HuH-7.5 (cell line): ENCODE measurements at places on chromosomes 11 and 22.

DNA sequence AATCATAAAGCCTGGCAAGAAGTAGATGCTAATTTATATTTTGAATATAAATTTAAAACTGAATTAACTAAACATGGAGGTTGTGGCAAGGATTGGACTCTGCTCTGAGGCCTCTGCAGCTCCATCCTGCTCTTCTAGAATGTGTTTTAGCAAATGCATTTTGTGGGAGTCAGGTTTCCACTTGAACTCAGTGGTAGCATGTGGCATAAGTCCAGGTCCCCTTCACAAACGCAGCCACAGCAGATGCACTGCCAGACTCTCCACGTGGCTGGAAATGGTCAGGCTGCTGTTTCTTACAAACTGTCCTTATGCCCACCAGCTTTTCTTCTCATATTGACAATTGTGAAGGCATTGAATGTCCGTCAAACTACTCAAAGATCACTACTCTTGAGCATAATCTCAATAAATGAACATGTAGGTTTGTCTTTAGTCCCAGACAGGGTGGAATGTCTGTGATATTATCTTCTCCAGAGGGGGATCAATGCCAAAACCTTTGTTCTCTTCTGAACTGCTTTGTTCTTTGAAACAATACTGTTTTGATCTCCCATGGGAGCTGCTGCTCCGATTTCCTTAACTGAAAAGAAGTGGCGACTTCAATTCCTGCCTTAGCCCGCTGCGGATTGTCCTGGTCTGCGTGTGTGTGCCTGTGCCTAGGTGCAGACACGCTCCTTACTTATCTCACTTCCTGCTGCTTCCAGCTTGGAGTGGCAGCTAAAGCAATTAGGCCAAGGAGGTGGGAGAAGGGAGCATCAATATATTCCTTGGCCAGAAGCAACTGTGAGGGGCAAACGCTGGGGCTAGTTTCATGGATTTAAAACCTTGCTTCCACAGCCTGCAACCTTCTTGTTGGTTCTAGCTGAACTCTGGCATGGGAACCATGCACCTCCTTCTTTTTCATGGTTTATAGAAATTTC lies 24.2 kb downstream of the EIF4G2 start:
- no peak for DNase-seq

GRCh38 chr11:44137057-44137456 lies 41.6 kb downstream of the EXT2 start:
- DNase-seq = no peak

DNA sequence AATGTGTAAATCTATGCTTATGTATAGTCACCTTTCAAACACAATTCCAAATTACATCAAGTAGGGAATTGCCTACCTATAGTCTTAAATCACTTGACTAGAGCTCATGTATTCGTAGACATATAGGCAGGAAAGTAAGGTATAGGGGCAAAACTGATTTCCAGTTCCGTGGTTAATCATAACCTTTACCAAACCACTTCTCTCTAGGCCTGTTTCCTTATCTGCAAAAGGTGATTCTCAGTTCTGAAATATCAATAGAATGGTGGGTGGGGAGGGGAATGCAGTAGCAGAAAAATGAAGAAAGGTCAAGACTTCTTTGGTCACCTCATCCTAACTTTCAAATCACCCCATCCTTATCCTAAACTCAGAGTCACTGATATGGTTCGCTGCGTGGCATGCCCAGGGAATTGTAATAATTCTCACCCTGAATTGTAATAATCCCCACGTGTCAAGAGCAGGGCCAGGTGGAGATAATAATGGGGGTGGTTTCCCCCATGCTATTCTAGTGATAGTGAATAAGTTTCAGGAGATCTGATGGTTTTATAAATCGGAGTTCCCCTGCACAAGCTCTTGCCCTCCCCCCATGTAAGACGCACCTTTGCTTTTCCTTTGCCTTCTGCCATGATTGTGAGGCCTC lies 1.9 kb upstream of the ANO5 start:
- DNase-seq = no peak

GRCh38 chr11:45772986-45773785 lies 31.8 kb upstream of the SLC35C1 start:
- no peak for DNase-seq

GRCh38 chr11:17571431-17572358 lies 24.6 kb downstream of the OTOG start:
- DNase-seq = no peak

GRCh38 chr11:95485115-95485900 lies 254.3 kb upstream of the SESN3 start:
- DNase-seq = no peak

DNA sequence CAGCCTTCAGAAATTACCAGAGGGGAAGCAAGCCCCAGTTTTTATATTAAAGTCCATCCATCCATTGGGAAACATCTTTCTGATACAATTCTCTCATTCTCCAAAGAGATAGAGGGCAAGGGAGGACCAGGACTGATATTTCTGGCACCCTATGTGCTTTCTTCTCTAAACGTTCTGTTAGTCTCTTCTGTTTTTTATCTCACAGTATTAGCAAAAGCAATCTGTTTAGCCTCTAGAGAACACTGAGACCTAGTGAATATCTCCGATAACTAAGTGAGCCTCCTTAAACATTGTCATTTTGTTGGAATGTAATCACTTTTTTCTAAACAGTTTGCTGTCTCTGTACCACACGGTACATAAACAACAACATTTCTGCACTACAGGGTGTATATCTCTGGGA lies 464.6 kb downstream of the JRKL start:
- DNase-seq = no peak

DNA sequence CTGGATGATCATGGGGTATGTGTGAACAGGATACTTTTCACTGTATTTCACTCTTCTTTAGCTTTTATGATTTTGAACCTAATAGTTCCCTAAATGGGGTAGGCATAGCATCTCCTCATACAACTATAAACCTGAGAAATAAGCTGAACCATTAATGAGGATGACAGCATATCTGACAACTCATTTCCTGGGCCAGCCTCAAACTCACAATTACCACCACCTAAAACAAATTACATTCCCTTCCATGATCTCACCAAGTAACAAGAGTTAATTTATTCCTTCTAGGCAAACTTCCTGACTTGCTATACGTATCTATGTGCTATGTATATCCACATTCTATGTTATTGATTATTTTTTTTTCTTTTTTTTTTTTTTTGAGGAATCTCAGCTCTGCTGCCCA lies 23.0 kb downstream of the SIK3 start:
- no peak for DNase-seq
